ENCODE measurements at places on chromosomes 6 and 20.

DNA sequence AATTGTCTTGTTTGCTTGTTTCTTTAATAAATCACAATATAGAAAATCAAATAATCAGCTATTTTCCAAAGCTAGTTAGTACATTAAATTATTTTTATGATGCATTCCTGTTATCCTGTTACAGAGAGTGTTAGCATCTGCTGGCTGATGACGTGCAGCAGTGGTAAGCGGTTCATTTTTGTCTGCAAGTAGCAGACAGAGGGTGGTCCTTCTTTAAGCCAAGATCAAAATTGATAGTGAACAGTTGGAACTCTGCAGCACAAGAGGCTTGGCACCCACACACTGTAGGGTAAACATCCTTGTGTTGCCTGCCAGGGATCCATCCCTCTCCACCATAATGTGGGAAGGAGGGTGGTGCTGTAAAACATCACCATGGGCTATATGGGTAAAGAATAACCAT lies 158.3 kb downstream of the FRK start:
- no peak for DNase-seq

- DNase-seq = no peak
Observed at GRCh38 chr20:3876676-3877075, 12.5 kb upstream of the PANK2 start.

DNA sequence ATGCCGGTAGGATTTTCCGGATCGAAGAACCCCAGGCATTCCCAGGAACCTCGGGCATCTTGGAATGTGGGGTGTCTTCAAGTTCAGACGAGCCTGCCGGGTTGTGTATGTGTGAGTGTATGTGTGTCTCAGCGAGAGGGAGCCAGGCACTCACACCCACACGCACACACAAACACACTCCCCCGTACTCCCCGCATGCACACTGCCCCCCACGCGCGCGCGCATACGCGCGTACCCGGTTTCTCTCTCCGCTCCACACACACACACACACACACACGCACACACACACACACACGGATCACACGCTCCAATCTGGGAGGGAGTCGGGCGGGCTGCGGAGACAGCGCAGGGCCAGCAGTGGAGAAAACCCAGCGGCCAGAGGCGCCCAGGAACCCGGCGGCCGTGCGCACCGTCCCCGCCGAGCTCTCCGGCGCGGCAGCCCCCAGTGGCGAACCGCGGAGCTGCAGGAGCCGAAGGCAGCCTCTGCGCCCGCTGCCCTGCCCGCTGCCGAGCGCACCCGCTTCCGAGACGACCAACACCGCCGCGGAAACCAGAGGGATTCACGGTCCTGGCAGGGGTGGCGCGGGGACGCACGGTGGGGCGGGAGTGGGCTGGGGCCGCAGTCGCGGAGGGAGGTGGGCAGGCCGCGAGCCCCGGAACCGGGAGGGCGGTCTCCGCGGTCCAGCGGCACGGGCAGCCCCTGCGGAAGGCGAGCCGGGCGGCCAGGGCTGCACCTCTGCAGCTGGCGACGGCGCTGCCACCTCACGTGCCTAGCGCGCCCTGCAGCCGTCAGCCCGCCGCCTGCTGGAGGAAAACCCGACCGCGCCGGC lies at the start of gene LRFN2:
Gene LRFN2, minus strand, starts transcription at position 125 of the 830 bp plus-strand sequence.
- peak; percentile 89 for DNase-seq

- DNase-seq = no peak
Observed at GRCh38 chr6:56914798-56915658, 39.9 kb upstream of the BEND6 start.

GRCh38 chr6:35452183-35453090 lies at the start of gene FANCE:
FANCE (plus strand) TSS chr6:35452338; CDS start chr6:35452546, 208 bp downstream.
- peak; percentile 100 for DNase-seq

GRCh38 chr6:71698702-71699101 lies 187.6 kb upstream of the RIMS1 start:
- no peak for DNase-seq

DNA sequence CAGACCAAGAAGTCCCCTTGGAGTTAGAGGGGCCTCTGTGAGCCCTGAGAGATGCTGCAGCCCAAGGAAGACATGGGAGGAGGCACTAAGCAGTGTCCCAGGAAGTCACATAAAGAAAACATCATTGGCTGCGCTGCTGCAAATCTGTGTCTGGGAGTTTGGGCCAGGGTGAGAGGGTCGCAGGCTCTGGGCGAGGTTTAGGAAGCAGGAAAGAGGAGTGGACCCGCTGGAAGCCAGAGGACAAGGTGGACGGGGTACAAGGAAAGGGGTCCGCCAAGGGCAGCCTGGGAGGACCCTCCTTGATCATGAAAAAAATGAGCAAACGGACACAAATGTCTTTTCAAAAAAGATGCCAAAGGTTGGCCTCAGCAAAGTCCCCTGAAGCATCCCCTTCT lies 15.5 kb upstream of the SERPINB1 start:
- no peak for DNase-seq

GRCh38 chr6:147226163-147226724 lies 22.0 kb downstream of the STXBP5 start:
- no peak for DNase-seq

GRCh38 chr20:45070932-45071632 lies 29.8 kb downstream of the KCNS1 start:
- no peak for DNase-seq

- no peak for DNase-seq
Observed at GRCh38 chr6:53995935-53996334, 115.3 kb upstream of the MLIP start.

GRCh38 chr20:22412977-22413868 lies 171.1 kb downstream of the FOXA2 start:
- no peak for DNase-seq

DNA sequence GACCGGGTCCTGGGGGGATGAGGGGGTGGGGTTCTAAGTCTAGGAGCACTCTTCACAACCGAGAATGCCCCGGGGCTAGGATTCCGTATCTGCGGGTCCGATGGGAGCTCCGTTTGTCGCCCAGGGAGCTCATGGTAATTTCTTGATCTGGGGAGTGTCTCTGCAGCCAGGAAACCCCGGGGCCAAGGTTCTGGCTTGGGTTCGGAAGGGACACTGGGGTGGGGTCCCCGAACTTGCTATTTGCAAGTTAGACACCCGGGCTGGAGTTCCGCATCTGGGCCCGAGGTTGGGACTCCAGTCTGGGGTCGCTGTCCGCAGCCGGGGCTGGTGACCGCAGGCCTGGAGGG lies 397 bp downstream of the PEDS1 start:
- DNase-seq = no peak

- no peak for DNase-seq
Observed at GRCh38 chr6:143236151-143236798, 175.6 kb downstream of the AIG1 start.

DNA sequence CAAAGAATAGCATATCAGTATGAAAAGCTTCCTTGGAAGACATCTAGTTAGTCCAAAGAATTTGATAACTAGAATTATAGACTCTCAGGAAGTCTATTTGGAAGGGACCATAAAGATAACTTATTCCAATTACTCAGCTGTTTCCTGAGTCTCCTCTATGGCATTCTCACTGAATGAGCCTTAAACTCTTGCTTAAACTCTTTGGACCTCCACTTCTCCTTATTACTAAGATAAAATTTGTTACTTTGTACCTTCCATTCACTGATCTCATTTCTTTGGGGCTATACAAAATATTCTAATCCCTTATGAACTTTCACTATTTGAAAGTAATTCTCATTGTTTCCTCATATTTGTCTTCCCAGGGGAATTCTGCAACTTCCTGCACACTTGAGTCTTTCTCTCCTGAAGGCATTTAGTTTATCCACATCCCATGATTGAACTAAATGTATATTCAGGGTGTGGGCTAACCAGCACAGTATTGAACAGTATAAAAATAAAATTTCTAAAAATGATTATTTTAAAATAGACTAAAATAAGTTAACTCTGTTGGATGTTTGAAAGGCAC lies 67.1 kb upstream of the NOTCH4 start:
- no peak for DNase-seq

Data from neural crest cell (in vitro differentiated cells).